ENCODE measurements at places on chromosomes 1 and 21. TPM values are rescaled to one million over a fixed set of nuclear protein-coding genes. Genes with fewer than 3 reads are reported as not detected.

FMN2 gene
- total RNA-seq: 1.1 TPM

GRCh38 chr1:112247961-112248360, 148.1 kb upstream of the CTTNBP2NL start:
- no peak for DNase-seq
- peaks cover 3% of the 10 kb centered on the region for H3K27me3 ChIP-seq
- no peak overlapping the region for H3K4me3 ChIP-seq
- H3K27ac ChIP-seq: no peak overlapping the region
- no peaks in the 10 kb centered on the region for H3K36me3 ChIP-seq

GRCh38 chr1:202551683-202552082, 158.6 kb downstream of the SYT2 start:
- peaks cover 16% of the 10 kb centered on the region for H3K4me1 ChIP-seq
- no peak for DNase-seq
- no peak overlapping the region for H3K27ac ChIP-seq
- H3K4me3 ChIP-seq: no peak overlapping the region
- H3K27me3 ChIP-seq: no peaks in the 10 kb centered on the region

DNA sequence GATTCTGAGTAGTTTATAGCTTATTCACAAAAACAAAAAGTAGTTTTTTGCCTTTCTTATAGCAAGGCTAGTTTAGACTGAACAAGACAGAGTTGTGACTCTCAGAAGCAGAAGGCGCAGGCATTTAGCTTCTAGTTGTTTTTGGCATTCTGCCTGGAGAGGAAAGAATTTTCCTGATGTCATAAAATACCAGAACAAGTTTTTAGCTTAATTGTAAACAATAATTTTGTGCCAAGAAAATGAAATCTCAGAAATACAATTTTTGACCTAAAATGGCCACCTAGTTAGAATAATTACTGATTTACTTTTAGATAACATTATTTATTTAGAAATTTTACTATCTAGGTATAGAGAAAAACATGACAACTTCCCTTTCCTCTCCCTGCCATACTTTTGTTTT, 1.0 kb downstream of the DNAJB4 start:
- H3K4me1 ChIP-seq: peaks cover 11% of the 10 kb centered on the region
- DNase-seq: no peak

FCRL5 gene
- total RNA-seq: 1.2 TPM

DNA sequence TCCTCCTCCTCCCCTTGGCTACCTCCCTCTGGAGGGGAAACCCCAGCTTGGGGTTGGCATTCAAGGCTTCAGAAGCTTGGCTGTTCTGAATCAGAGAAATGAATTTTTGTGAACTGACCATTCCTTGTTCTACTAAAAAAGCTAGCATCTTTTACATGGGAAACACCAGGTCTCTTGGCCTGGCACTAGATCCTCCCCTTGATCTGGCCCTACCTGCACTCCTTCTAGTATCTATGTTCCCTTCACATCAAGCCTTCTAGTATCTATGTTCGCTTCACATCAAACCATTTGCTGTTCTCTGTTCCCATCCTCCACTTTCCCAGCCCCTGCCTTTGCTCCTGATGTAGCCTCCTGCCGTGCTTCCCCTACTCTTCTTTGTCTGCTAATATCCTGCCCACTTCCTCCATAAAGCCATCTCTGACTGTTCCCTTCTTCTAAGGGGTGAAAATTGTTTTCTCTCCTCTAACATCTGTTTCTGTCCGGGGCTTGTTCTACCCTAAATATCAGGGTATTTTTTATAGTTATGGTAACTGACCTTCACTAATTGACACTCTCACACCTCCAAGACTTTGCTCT, 25.8 kb downstream of the FAM151A start:
- H3K36me3 ChIP-seq: peaks cover 3% of the 10 kb centered on the region
- no peak overlapping the region for H3K27ac ChIP-seq
- no peak overlapping the region for H3K4me3 ChIP-seq
- H3K27me3 ChIP-seq: no peaks in the 10 kb centered on the region

DNA sequence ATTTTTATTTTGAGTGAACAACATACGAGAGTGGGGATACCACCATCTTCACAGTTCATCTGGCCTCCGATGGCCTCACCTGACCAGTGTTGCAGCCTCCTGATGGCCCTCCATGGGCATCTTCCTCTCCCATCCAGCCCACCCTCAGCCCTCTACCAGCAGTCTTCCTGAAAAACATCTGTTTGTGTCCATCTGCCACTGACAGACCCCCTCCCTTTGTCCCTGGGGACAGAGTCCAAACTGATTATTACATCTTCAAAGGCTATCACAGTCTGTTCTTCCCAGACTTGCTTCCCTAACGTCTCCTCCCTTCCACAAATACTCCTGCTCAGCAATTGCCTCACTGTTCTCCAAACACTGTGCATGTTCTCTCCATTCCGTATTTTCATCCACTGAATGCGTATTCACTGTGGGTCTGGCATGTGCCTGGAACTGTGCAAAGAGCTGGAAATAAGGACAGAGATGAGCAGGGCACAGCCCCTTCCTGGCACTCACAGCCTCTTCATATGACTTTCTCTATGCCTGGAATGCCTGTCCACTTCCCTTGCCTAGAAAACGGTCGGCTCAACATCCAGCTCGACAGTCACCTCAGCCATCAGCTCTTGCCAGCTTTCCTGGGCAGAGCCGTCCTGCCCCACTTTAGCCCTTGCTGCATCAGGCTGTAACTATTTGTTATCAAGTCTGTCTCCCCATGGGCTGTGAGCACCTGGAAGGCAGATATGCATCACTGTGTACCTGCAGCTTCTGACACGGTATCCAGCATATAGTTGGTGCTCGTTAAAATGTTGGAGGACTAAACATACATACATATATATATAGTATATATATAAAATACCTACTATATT, 8.3 kb upstream of the ATF3 start:
- H3K4me3 ChIP-seq: no peak overlapping the region
- no peak for DNase-seq
- H3K36me3 ChIP-seq: no peaks in the 10 kb centered on the region
- H3K27ac ChIP-seq: no peak overlapping the region
- peaks cover 8% of the 10 kb centered on the region for H3K27me3 ChIP-seq

DNA sequence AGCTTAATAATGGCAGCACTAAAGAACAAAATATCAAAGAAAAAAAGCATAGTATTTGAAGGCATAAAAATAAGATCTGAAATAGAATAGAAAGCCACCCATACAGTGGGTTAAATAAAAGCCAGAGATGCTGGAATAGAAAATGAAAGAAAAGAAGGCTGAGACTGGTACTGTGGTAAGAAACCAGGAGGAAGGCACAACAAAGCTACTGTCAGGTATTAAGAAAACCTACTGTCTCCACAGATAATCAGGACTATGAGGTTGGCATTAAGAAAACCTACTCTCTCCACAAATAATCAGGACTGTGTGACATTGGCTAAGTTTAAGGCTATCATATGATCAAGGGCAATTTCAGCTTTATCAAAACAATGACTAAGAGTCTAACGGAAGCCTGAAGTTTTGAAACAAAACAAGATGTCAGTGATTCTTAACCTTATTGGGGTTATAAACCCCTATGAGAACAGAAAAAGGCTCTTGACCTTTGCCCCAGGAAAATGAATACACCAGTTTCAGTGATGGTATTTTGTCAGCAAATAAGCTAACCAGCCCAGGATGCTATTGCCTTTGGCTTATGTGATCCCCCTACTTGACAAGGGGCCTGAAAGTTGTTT, 24.4 kb downstream of the MCOLN2 start:
- no peaks in the 10 kb centered on the region for H3K27me3 ChIP-seq
- no peak for DNase-seq
- H3K36me3 ChIP-seq: no peaks in the 10 kb centered on the region
- H3K4me3 ChIP-seq: no peak overlapping the region
- H3K27ac ChIP-seq: no peak overlapping the region
- no peaks in the 10 kb centered on the region for H3K4me1 ChIP-seq

MPL gene
- total RNA-seq: 0.65 TPM

DNA sequence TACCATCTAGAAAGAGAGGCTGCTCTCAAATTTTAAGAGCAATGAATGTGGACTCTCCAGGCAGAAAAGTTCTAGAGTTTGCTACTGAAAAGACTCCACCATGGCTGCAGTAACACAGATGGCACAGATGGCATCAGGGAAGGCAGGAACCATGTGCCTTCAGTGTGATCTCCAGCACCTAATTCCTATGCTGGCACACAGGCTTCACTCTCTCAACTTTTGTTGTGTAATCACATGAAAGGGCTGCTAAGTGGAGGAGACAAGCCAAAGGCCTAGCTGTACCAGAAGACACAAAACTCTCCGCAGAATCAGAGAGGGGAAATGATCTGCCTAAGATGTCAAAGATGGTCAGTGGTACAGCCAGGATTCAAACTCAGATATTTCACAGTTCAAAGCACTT, 31.1 kb downstream of the ERI3 start:
- no peaks in the 10 kb centered on the region for H3K27me3 ChIP-seq
- H3K4me3 ChIP-seq: no peak overlapping the region
- H3K4me1 ChIP-seq: peaks cover 17% of the 10 kb centered on the region

AIRE gene
- total RNA-seq: not detected

GRCh38 chr1:165501330-165501969, 42.4 kb upstream of the LRRC52 start:
- H3K27ac ChIP-seq: no peak overlapping the region
- no peaks in the 10 kb centered on the region for H3K4me1 ChIP-seq
- H3K4me3 ChIP-seq: no peak overlapping the region
- H3K36me3 ChIP-seq: no peaks in the 10 kb centered on the region

SYTL1 gene
- 29.3 TPM for total RNA-seq

DNA sequence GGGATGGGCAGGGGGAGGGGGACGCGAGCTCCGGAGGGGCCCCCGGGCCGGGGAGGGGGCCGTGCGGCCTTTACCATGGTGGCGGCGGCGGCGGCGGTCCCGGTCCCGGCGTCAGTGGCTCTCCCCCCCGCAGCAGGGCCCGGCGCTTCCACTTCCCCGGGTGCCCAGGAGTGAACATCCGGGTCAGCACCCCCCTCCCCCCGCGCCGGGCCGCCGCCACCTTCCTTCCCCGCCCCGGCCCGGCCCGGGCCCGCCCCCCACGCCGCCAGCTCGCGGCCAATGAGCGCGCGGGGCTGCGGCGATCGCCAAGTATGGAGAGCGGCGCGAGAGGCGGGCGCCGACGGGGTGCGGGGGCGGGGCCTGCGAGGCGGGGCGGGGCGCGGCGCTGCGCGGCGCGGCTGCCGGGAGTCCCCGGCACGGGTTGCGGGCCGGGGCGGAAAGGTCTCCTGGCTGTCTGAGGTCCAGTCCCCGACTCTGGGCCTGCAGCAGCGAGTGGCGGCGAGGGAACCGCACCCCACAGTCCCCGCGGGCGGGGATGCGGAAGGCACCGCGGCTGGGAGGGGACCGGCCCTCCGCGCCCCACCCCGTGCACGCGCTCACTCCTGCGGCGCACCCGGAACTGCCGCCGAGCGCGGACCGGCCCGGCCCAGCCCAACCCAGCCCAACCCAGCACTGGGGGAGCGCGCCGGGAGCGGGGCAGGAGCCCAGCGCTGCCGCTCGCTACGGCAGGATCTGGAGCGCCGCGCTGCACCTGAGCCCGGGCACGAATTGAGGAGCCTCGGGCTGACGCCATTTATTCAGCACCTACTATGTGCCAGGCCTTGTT, at the start of gene CAPZB:
Gene CAPZB, minus strand, starts transcription at position 178 of the 826 bp plus-strand sequence. Its CDS starts 101 bp downstream, at position 77.
- DNase-seq: peak; percentile 97
- peaks cover 23% of the 10 kb centered on the region for H3K36me3 ChIP-seq
- H3K27me3 ChIP-seq: no peaks in the 10 kb centered on the region
- H3K4me1 ChIP-seq: peaks cover 60% of the 10 kb centered on the region

INPP5B gene
- 42.5 TPM for total RNA-seq

DNA sequence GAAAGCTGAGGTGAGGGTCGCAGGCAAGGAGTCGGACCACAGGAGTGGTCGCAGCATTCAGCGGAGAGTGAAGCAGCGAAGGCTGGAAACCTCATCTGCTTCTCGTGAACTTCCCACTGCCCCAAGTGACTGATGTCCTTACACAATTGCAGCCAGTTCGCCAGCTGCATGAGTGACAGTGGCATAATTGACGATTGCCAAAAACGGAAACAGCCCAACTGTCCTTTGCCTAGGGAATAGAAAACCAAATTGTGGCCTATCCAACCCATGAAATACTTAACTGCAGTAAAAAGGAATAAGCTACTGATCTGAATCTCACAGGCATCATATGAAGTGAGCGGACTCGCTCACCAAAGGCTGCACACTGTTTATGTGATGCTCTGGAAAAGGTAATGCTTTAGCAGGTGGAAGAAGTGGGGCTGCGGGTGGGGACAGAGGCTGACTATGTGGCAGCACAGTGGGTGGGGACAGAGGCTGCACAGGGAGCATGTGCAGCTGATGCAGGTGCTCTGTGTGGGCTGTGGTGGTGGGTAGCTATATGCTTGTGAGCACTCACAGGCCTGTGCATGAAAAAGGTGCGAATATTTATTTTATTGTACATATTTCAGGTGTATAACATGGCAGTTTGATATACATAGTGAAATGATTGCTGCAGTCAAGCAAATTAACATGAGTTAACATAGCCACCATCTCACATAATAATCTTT, 4.2 kb upstream of the NLRP3 start:
- DNase-seq: no peak
- H3K27me3 ChIP-seq: no peaks in the 10 kb centered on the region
- no peak overlapping the region for H3K4me3 ChIP-seq
- H3K36me3 ChIP-seq: no peaks in the 10 kb centered on the region

PTCH2 gene
- 1.0 TPM for total RNA-seq

GRCh38 chr21:42631142-42631541, 22.3 kb upstream of the PDE9A start:
- H3K36me3 ChIP-seq: no peaks in the 10 kb centered on the region
- H3K27ac ChIP-seq: no peak overlapping the region
- peak; percentile 10 for DNase-seq
- H3K27me3 ChIP-seq: peaks cover 6% of the 10 kb centered on the region
- H3K4me1 ChIP-seq: peaks cover 3% of the 10 kb centered on the region

GRCh38 chr1:54421101-54421504, 14.9 kb upstream of the SSBP3 start:
- no peak overlapping the region for H3K27ac ChIP-seq
- no peak overlapping the region for H3K4me3 ChIP-seq
- no peaks in the 10 kb centered on the region for H3K27me3 ChIP-seq
- H3K36me3 ChIP-seq: no peaks in the 10 kb centered on the region

DNA sequence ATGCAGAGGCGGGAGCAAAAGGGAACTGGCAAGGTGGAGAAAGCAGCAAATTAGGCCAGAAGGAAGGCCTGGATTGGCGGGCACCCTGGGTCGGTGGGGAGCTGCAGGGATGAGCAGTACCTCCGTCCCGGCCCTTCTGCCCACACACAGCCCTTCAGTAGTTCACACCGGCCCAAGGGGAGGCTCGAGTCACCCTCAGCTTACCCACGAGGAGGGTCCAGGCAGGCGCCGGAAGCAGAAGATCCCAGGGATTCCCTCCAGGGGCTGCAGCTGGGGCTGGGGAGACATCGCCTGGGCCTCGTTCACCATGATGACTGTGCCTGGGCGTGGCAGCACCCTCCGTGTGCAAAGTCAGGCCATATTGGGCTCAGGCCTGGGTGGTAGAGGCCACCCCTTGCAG, 190.0 kb downstream of the PRDM16 start:
- H3K27me3 ChIP-seq: no peaks in the 10 kb centered on the region
- H3K4me1 ChIP-seq: no peaks in the 10 kb centered on the region
- H3K36me3 ChIP-seq: no peaks in the 10 kb centered on the region
- H3K4me3 ChIP-seq: no peak overlapping the region
- DNase-seq: no peak
- H3K27ac ChIP-seq: no peak overlapping the region

- no peaks in the 10 kb centered on the region for H3K27me3 ChIP-seq
- no peak overlapping the region for H3K4me3 ChIP-seq
- peak overlapping the region; percentile 54 for H3K27ac ChIP-seq
- DNase-seq: no peak
- H3K36me3 ChIP-seq: peaks cover 76% of the 10 kb centered on the region
- H3K4me1 ChIP-seq: no peaks in the 10 kb centered on the region
Measured at GRCh38 chr21:32463889-32464300, 51.4 kb downstream of the EVA1C start.

RNASEL gene
- 16.5 TPM for total RNA-seq

KRTAP12-2 gene
- total RNA-seq: not detected

VTCN1 gene
- total RNA-seq: 0.77 TPM

All from lower lobe of right lung (tissue), 2 donors.